ENCODE measurements at places on chromosomes 3 and 15. TPM values are rescaled to one million over a fixed set of nuclear protein-coding genes. Genes with fewer than 3 reads are reported as not detected.
A peak's percentile ranks its signal among the peaks of the same experiment; 100 is the strongest.

DNA sequence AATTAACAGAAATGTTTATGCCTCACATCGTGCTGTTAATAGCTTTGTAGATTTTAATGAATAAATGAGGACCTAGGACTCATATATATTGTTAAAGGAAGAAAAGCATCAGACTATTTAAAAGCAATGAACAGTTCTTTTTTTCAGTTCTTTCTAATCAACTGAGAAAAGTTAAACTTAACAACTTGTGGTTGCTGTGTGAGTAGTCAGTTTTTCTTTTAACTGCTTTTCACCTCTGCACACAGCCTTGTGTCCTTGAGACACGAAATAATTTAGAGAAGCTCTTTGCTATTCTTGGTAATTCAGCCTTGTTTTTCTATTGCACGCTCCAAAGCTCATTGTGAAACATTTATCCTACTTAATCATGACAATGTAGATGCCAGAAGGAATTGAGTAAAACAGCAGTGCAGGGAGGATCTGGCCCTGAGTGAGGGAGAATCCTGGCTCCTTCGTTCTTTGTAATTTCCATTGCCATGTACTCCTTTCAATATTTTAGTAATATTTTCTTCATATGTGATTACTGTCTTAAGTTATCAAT, 499.0 kb downstream of the PYDC2 start:
- DNase-seq: no peak
- no peaks in the 10 kb centered on the region for H3K4me1 ChIP-seq
- no peaks in the 10 kb centered on the region for H3K27me3 ChIP-seq
- no peak overlapping the region for H3K4me3 ChIP-seq

- H3K4me3 ChIP-seq: no peak overlapping the region
- H3K27ac ChIP-seq: no peak overlapping the region
- no peak for DNase-seq
- no peaks in the 10 kb centered on the region for H3K27me3 ChIP-seq
- peaks cover 9% of the 10 kb centered on the region for H3K4me1 ChIP-seq
- H3K36me3 ChIP-seq: no peaks in the 10 kb centered on the region
These were observed 278.2 kb upstream of the STT3B start for GRCh38 chr3:31254483-31254882.

DNA sequence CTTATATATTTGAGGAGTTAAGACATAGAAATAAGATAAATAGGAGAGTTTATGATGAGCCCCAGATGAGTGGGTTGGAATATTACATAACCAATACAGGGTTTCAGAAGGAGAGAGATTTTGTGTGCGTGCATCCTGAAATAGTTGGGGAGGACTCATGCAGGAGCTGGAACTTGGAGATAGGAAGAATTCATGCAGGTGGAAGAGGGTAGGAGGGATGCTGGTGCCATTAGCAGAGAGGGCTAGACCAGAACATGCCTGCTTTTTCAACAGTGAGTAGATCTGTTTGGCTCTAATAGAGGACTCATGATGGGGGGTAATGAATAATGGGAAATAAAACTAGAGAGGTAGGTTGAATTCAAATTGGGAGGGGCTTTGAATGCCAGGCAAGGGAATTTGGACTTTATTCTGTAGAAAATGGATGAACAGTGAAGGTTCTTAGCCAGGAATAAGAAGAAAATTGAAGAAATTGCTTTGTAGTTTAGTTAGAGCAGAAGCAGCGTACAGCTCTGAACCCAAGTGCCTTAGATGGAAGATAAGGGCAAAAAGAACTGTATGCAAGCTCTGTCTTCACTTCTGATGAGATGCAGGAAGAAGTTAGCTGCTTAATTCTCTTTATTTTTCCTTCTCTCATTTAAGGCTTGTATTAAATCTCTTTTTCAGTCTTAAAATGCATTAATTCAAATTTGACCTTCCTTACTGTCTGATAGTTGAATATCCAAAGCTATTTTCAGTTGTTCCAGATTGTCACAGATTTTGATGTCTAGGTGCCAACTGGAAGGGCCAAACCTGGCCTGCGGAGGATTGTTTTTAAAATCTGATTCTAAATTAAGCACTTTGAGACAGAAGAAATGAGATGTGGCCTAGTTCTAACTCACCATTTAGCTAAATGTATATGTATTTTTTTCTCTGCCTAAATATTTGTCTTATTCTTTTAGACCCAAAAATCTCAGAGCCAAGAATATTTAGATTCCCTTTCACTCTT, 86.3 kb downstream of the PPM1L start:
- no peaks in the 10 kb centered on the region for H3K27me3 ChIP-seq
- H3K4me3 ChIP-seq: no peak overlapping the region
- H3K36me3 ChIP-seq: no peaks in the 10 kb centered on the region
- H3K27ac ChIP-seq: no peak overlapping the region

GRCh38 chr3:77933926-77934325, 894.0 kb downstream of the ROBO2 start:
- peaks cover 9% of the 10 kb centered on the region for H3K4me1 ChIP-seq
- H3K4me3 ChIP-seq: no peak overlapping the region
- no peak for DNase-seq
- H3K27me3 ChIP-seq: no peaks in the 10 kb centered on the region
- H3K36me3 ChIP-seq: no peaks in the 10 kb centered on the region

GRCh38 chr3:135166266-135166825, 371.3 kb downstream of the EPHB1 start:
- no peaks in the 10 kb centered on the region for H3K4me1 ChIP-seq
- H3K4me3 ChIP-seq: no peak overlapping the region
- H3K27ac ChIP-seq: no peak overlapping the region
- no peak for DNase-seq
- no peaks in the 10 kb centered on the region for H3K27me3 ChIP-seq

DNA sequence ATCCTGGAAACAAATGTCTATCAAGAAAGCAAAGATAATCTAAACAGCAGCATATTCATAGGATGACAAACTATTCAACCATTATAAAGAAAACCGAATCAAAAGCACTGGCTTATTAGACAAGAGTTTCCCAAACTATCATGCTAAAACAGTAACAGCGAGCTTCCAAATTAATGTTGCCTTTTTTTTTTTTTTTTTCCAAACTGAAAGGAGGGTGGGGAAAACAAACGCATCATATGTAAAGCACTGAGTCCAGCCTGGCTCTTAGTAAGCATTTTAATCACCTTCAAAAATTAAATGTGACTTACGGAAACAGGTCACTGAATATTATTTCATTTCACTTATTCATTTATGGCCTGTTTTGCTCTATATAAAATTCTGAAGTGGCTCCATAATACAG, 2.3 kb downstream of the TJP1 start:
- no peak for DNase-seq
- no peaks in the 10 kb centered on the region for H3K36me3 ChIP-seq
- H3K27me3 ChIP-seq: no peaks in the 10 kb centered on the region
- peak overlapping the region; percentile 94 for H3K27ac ChIP-seq
- H3K4me3 ChIP-seq: peak overlapping the region; percentile 92
- H3K4me1 ChIP-seq: peaks cover 37% of the 10 kb centered on the region

GRCh38 chr3:123380261-123380660, 68.6 kb downstream of the ADCY5 start:
- no peak for DNase-seq
- no peaks in the 10 kb centered on the region for H3K36me3 ChIP-seq
- no peaks in the 10 kb centered on the region for H3K4me1 ChIP-seq
- peaks cover 15% of the 10 kb centered on the region for H3K27me3 ChIP-seq
- H3K27ac ChIP-seq: no peak overlapping the region
- H3K4me3 ChIP-seq: no peak overlapping the region

DNA sequence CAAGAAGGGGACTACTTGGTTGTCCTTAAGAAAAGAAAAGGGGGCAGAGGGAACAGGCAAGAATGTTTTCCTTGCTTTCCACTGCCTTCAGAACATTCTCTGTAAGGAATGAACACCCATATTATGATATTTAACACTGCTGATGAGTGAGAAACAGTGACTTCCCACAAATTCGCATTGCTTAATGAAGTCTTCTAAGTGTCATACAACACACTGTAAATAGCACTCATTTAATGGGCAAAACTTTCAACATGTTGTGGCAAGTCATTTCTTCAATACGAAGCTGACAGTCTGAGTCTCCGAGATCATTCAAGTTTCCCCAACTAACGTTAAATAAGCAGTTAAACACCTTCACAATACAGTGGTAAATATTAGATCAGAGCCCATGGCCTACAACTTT, 464.4 kb downstream of the SHQ1 start:
- no peaks in the 10 kb centered on the region for H3K27me3 ChIP-seq
- no peak overlapping the region for H3K27ac ChIP-seq
- peaks cover 33% of the 10 kb centered on the region for H3K4me1 ChIP-seq
- DNase-seq: no peak
- H3K36me3 ChIP-seq: no peaks in the 10 kb centered on the region
- no peak overlapping the region for H3K4me3 ChIP-seq

GRCh38 chr3:197468866-197469382, 86.8 kb downstream of the BDH1 start:
- H3K4me3 ChIP-seq: no peak overlapping the region
- no peaks in the 10 kb centered on the region for H3K27me3 ChIP-seq
- H3K36me3 ChIP-seq: no peaks in the 10 kb centered on the region
- no peak for DNase-seq
- peaks cover 26% of the 10 kb centered on the region for H3K4me1 ChIP-seq
- H3K27ac ChIP-seq: no peak overlapping the region

- no peak overlapping the region for H3K4me3 ChIP-seq
- no peaks in the 10 kb centered on the region for H3K4me1 ChIP-seq
- H3K27me3 ChIP-seq: no peaks in the 10 kb centered on the region
- H3K36me3 ChIP-seq: no peaks in the 10 kb centered on the region
These were observed 36.9 kb downstream of the GPR171 start for GRCh38 chr3:151166161-151166560.

GRCh38 chr15:62068071-62068809, 1.5 kb downstream of the C2CD4A start:
- peak overlapping the region; percentile 22 for H3K4me3 ChIP-seq
- H3K27me3 ChIP-seq: peaks cover 5% of the 10 kb centered on the region
- no peak for DNase-seq
- no peak overlapping the region for H3K27ac ChIP-seq
- H3K36me3 ChIP-seq: no peaks in the 10 kb centered on the region

GRCh38 chr3:162507397-162507796, 1010.8 kb downstream of the OTOL1 start:
- no peaks in the 10 kb centered on the region for H3K27me3 ChIP-seq
- H3K4me1 ChIP-seq: no peaks in the 10 kb centered on the region
- DNase-seq: no peak
- H3K4me3 ChIP-seq: no peak overlapping the region

DNA sequence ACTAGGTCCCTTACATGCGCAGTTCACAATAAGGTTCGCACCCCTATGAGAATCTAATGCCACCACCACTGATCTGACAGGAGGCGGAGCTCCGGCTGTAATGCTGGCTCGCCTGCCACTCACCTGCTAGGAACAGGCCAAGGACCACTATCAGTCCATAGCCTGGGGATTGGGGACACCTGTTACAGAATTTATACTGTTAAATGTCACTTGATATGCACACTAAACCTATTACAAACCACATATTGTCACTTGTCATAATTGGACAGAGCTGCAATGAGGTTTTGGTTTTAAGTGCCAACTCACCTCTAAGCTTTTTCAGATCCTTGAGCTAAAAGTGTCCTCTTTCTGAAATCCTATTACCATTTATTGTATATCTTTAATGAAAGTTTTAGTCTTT, 507.9 kb upstream of the TPRG1 start:
- no peaks in the 10 kb centered on the region for H3K4me1 ChIP-seq
- no peaks in the 10 kb centered on the region for H3K36me3 ChIP-seq
- no peak overlapping the region for H3K4me3 ChIP-seq
- no peak overlapping the region for H3K27ac ChIP-seq
- no peak for DNase-seq

GRCh38 chr3:105515372-105515771, 148.7 kb downstream of the ALCAM start:
- DNase-seq: no peak
- no peak overlapping the region for H3K4me3 ChIP-seq
- no peaks in the 10 kb centered on the region for H3K27me3 ChIP-seq
- H3K4me1 ChIP-seq: peaks cover 6% of the 10 kb centered on the region
- H3K27ac ChIP-seq: no peak overlapping the region
- no peaks in the 10 kb centered on the region for H3K36me3 ChIP-seq

- H3K27me3 ChIP-seq: no peaks in the 10 kb centered on the region
- DNase-seq: no peak
- peak overlapping the region; percentile 76 for H3K27ac ChIP-seq
- H3K36me3 ChIP-seq: no peaks in the 10 kb centered on the region
- H3K4me1 ChIP-seq: peaks cover 11% of the 10 kb centered on the region
These were observed 691 bp upstream of the FSIP1 start for GRCh38 chr15:39783244-39783820.

- H3K36me3 ChIP-seq: no peaks in the 10 kb centered on the region
- H3K4me3 ChIP-seq: no peak overlapping the region
- H3K27me3 ChIP-seq: no peaks in the 10 kb centered on the region
- no peak overlapping the region for H3K27ac ChIP-seq
These were observed 362.8 kb upstream of the RGMA start for GRCh38 chr15:93451822-93452221.

- H3K4me3 ChIP-seq: no peak overlapping the region
- H3K27me3 ChIP-seq: no peaks in the 10 kb centered on the region
- H3K36me3 ChIP-seq: peaks cover 14% of the 10 kb centered on the region
- H3K4me1 ChIP-seq: peaks cover 53% of the 10 kb centered on the region
- no peak for DNase-seq
- peak overlapping the region; percentile 78 for H3K27ac ChIP-seq
These were observed 2.0 kb downstream of the MGLL start for GRCh38 chr3:127820221-127820825.

DNA sequence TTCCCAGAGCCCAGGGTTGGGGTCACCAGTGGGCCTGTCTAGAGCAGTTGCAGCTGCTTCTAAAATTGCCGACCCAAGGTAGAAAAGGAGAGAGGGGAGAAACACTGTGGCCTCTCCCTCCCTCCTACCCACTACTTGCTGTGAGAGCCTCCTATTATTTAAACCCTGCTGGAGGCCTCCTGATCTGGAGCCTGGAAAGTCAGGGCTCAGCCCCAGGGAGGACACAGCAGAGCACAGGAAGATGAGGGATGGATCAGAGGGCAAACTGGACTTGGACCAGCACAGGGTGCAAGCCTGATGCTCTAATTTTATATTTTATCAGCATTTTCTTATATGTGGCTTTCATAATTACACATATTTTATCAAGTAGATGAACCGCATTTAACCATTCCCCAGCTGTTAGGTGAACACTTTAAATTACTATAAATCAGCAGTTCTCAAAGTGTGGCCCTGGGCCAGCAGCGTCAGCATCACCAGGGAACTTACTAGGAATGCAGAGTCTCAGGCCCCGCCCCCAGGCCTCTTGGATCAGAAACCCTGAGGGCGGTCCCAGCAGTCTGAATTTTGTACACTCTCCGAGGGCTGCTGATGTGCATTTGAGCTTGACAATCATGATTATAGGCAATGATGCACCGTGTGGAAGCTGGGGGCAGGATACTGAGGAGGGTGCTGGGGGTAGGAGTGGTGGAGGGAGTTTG, 26.7 kb downstream of the SMAD3 start:
- H3K4me3 ChIP-seq: no peak overlapping the region
- DNase-seq: no peak
- H3K27me3 ChIP-seq: no peaks in the 10 kb centered on the region
- H3K36me3 ChIP-seq: peaks cover 27% of the 10 kb centered on the region
- peak overlapping the region; percentile 32 for H3K27ac ChIP-seq
- peaks cover 86% of the 10 kb centered on the region for H3K4me1 ChIP-seq

- no peak for DNase-seq
- peak overlapping the region; percentile 98 for H3K27ac ChIP-seq
- no peak overlapping the region for H3K4me3 ChIP-seq
- no peaks in the 10 kb centered on the region for H3K27me3 ChIP-seq
- peaks cover 52% of the 10 kb centered on the region for H3K4me1 ChIP-seq
- H3K36me3 ChIP-seq: peaks cover 19% of the 10 kb centered on the region
These were observed 10.8 kb downstream of the EDEM1 start for GRCh38 chr3:5198313-5198677.

Gene ECT2
- 16.3 TPM for polyA plus RNA-seq

Gene PLSCR2
- not detected for polyA plus RNA-seq

Gene HTR3E
- not detected for polyA plus RNA-seq

Gene NTRK3
- polyA plus RNA-seq: not detected

Gene TFRC
- 109 TPM for polyA plus RNA-seq

Gene SCAANT1
- not detected for polyA plus RNA-seq

Gene SAXO2
- 2.2 TPM for polyA plus RNA-seq

Gene KBTBD13
- polyA plus RNA-seq: not detected

Data from keratinocyte (primary cell).